ENCODE measurements at places on chromosomes 3 and 15.

- DNase-seq = no peak
These were observed 7.7 kb downstream of the CCDC54 start for GRCh38 chr3:107384907-107385306.

GRCh38 chr3:119494597-119494996, 3.8 kb upstream of the TIMMDC1 start:
- DNase-seq = no peak

GRCh38 chr3:89699229-89699628, 591.8 kb downstream of the EPHA3 start:
- no peak for DNase-seq

- no peak for DNase-seq
These were observed 27.3 kb downstream of the ENTPD3 start for GRCh38 chr3:40414270-40414669.

- no peak for DNase-seq
These were observed 58.5 kb downstream of the RPL22L1 start for GRCh38 chr3:170811515-170811914.

- no peak for DNase-seq
These were observed 349.4 kb upstream of the TPRG1 start for GRCh38 chr3:188822411-188822810.

GRCh38 chr15:35330916-35331315, 215.0 kb downstream of the DPH6 start:
- no peak for DNase-seq

GRCh38 chr15:69390575-69390974, 23.6 kb upstream of the KIF23 start:
- DNase-seq = no peak
